Activated gamma-delta T cell (primary cell): ENCODE measurements at places on chromosomes 5 and 9.

DNA sequence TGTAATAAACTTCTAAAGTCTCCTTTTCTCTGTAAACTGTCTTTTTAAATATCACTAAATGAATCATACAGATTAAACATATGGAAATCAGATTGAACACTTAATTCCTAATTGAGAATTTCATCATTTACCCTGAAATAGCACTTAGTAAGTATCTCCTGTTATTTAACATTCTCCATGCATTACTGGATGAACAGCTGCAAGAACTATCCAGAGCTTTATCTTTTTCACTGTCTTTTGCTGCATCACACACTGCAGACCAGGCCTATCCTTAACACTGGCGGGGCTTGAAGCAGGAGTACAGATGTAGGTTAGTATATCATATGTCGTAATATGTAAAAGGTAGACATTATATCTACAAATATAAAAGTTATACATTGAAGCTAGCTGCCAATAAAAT, 108.7 kb upstream of the EFNA5 start:
- DNase-seq, result no peak

GRCh38 chr9:121445986-121446385, 53.7 kb downstream of the GGTA1 start:
- no peak for DNase-seq

GRCh38 chr5:33410221-33410620, 30.5 kb upstream of the TARS1 start:
- DNase-seq, result no peak

GRCh38 chr5:124544366-124545055, 201.9 kb downstream of the ZNF608 start:
- no peak for DNase-seq

- DNase-seq, result no peak
Measured at GRCh38 chr9:15417626-15418025, 5.0 kb upstream of the SNAPC3 start.

DNA sequence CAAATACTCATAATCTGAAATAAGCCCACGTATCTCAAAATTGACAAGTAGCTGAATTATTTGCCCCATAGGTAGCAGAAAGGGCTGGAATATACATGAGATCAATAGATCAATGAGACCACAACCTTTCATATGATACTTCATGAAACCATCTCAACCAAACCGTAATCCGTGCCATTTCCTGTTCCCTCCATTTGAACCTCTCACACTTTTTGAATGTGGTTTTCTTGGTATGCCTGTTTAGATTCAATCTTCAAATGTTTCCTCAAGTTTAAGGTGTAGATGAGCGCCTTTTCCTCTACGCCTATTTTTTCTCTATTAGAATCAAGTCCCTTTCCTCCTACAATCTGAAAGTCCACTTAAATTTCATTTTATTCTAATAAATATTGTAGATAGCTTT, 805.5 kb downstream of the EFNA5 start:
- no peak for DNase-seq

DNA sequence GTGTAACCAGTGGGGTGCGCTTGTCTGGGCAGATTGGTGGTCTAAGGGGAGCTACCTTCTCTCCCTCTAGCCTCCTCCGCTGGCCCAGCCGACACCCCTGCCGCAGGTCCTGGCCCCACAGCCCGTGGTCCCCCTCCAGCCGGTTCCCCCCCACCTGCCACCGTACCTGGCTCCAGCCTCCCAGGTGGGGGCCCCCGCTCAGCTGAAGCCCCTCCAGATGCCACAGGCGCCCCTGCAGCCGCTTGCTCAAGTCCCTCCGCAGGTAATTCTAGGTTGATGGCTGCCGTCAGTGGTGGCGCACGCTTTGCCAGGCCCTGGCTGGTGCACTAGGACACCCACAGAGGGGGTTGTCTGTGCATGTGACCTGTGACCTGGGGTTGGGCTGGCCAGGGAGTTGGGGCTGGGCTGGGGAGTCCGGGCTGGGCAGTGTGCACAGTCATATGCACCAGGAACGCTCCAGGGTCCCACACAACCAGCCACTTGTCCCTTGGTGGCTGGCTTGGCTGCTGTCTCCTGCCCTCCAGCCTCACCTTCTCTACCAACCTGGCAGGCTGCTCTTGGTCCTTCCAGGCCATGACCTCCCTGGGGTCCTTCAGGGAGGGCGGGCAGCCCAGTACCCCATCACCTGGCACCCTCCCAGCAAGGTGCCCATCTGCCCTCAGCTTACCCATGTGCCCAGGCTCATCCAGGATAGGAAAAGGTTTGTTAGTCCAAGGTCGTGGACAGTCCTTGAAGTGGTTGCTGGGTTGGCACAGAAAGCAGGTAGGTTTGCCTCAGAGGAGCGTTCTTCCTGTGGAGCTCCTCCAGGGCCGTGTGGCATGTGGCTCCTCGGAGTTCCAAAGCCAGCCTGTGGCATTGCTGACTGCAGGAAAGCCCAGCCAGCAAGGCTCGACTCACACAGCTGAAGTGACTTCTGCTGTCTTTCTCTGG, 73.2 kb downstream of the WNK2 start:
- no peak for DNase-seq

DNA sequence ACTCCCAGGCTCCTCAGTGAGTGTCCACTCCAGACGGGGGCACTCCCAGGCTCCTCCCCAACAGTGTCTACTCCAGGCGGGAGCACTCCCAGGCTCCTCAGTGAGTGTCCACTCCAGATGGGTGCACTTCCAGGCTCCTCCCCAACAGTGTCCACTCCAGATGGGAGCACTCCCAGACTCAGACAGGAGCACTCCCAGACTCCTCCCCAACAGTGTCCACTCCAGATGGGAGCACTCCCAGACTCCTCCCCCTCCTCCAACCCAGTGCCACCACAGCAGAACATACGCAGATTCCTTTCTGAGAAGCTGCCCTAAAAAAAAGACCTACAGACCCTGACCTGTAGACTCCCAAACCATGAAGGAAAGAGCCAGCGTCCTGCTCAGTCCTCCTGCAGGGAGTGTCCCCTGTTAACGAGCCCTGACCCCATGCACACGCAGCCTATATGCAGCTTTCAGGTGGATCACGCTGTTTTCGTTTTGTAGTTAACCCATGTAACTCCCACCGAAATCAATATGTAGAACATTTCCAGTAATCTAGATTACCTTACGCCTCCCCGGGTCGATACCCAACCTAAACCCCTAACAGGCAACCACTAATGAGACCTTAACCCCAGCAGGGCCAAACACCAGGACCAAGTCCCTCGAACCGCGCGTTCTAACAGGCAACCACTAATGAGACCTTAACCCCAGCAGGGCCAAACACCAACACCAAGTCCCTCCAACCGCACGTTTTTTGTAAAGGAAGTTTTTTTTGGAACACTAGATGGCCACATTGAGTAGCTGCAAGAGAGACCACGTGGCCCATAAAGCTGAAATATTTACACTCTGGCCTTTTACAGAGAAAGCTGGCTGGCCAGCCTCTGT, 15.7 kb downstream of the PNPLA7 start:
- no peak for DNase-seq

- no peak for DNase-seq
Measured at GRCh38 chr5:76764374-76764773, 48.4 kb downstream of the F2R start.

GRCh38 chr9:95874303-95874988, 1.0 kb upstream of the ERCC6L2 start:
- DNase-seq, result no peak

DNA sequence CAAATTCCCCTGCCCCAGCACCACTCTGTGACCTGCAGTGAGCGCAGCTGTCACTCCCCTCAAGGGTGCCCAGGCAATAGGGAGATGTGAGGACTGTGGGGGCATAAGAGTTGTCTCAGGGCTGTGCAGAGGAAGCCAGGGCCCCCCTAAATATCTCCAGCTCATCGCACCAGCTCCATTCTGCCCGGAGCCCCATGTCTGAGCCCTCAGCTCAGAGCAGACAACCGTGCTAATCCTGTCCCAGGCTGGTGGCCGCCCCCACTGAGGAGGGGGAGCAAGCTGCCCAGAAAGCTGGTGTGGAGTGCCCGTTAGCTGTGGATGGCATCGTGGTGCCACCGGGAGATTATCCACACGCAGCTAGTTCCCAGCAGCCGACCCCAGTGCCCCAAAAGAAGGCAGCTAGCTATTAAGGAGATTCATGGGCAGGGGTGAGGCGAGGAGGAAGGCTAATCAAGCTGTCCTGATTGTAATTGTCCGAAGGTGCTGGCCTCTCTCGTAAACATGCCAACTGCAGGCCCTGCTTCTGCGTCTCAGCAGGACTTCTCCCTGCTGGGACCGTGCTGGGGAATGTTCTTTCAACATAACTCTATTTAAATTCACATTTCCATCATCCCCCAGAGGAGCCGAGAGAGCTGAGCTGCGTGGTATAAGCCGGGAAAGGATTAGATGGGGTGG, 17.0 kb upstream of the FIBCD1 start:
- DNase-seq, result no peak

DNA sequence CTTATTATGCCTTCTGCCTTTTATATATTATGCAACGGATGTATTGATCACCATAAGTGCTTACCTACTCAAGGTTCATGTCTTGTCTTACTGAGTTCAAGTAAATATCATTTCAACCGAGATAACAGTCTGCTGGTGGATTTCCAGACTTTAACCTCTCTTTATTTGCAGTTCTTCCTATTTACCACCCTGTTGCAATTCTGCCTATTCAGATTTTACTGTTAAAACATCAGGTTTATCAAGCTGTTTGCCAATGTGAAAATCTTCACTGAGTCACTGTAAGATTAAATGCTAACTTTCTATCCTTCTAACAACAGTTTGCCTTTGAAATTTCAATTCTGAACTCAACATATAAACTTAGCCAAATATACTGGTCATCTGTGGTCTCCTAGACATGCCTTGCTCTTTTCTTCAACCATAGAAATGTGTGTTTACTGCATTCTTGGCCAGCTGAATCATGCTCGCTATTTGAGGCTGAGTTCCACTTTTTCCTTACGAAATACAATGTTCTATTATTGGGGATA, 471.7 kb upstream of the RORB start:
- DNase-seq, result no peak

- no peak for DNase-seq
Measured at GRCh38 chr9:105278751-105279150, 34.3 kb downstream of the SLC44A1 start.

GRCh38 chr5:88230546-88231066, 38.0 kb downstream of the TMEM161B start:
- DNase-seq, result no peak

- no peak for DNase-seq
Measured at GRCh38 chr9:135526730-135527571, 5.7 kb downstream of the LCN1 start.

DNA sequence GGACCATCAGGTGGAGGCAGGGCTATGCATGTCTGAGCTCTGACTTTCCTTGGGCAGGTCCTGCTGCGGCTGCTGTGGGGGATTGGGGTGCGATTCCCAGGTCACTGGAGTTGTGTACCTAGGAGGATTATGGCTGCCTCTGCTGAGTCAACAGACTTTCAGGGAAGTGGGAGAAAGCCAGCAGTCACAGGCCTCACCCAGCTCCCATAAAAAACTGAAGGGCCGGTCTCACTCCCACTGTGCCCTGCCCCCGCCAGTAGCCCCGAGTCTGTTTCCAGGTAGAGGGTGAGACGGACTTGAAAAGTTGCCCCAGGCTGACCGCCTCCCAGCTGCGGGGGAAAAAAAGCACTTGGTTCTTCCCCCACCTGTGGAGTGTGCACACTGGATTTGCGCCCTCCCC, 76.7 kb downstream of the FAM170A start:
- DNase-seq, result no peak

GRCh38 chr9:133335924-133336811, at the start of gene SURF6:
TSS of gene SURF6 (minus strand) at chr9:133336188. CDS start at chr9:133336132, 56 bp downstream.
- peak; percentile 95 for DNase-seq

DNA sequence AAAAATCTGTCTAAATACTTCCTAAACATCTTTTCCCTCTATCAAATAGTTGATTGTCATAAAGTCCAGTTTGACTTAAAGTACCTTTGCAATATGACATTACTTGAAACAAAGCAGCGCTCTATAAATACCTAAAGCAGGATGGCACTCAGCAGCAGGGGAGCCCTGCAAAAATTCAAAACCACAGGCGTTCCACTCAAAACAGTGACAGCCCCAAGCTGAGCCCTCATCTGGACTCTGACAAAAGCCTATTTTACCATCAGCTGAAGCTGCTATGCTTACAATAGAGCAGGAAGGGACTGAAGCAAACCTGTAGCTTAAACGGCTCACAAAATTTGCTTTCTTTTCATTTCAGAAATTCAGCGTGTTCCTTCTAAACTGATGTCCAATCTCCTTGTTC, 11.5 kb downstream of the GABRA6 start:
- DNase-seq, result no peak

- no peak for DNase-seq
Measured at GRCh38 chr5:39224196-39224761, 4.9 kb upstream of the FYB1 start.

- DNase-seq, result no peak
Measured at GRCh38 chr9:137011907-137012675, 15.7 kb upstream of the CLIC3 start.

- DNase-seq, result no peak
Measured at GRCh38 chr9:108786322-108786721, 69.5 kb downstream of the ACTL7B start.
